Nephron progenitor cell (in vitro differentiated cells): ENCODE measurements at places on chromosomes 11 and 22.

GRCh38 chr11:121514432-121515334 lies 61.9 kb upstream of the SORL1-AS1 start:
- DNase-seq = no peak

DNA sequence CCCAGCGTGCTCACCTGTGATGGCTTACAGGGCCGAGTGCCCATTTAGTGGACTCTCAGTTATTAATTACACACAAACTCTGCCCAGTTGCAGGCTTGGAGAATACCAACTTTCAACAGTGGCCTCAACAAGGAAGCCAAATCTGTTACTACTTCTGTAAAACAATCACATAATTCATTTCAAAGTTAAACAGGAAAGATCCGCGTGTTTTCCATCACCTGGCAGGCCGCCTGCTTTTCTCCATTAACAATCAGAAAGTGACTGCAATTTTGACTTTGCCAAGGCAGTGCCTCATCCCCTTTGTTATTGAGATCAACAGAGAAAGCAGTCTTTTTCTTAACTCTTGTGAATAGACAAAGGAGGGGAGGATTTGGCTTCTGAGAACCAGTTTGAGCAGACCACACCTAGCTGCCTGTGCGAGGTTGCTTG lies 77.7 kb downstream of the BARX2 start:
- no peak for DNase-seq

GRCh38 chr11:75802021-75802912 lies 12.7 kb upstream of the UVRAG start:
- no peak for DNase-seq

DNA sequence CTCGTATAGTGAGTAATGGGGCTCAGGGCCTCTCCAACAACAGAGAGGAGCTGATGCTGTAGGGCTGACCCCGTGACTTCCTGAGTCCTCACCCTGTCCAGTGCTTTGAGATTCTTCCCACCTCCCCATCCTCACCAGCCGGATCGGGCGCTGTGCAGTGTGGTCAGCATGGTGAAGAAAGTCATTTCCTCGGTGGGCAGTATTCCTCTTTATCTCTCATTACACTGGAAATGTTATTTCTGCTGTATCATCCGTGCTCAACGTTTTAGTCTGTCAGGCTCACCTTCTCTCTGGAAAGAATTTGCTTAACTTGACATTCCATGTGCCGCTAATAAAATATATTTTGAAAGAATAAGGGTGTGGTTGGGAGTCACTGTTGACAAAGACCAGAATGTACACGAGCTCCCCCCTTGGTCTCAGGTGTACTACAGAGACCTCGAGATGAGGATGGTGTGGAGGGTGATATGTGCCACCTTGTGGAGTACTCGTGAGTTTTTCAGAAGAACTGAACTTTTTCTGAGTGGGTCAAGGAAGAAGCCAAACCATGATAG lies 25.7 kb upstream of the SCGB1A1 start:
- no peak for DNase-seq

DNA sequence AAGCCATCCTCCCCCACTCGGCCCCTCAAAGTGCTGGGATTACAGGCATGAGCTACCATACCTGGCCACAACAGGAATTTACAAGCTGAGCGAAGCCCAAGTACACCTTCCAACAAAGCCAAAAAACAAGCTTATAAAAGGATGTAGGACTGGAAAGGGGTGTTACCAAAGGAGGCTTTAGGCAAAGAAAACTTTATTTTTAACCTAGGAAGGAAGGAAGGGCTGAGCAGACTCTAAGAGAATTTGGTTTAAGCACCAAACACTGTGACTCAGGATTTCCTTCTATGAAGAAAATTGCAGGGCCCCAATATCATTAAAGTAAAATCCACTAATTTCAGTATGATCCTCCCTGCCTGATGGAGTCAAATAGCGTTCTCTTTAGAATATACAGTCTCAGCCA lies 12.1 kb downstream of the DENND5A start:
- DNase-seq = no peak

- no peak for DNase-seq
Measured at GRCh38 chr11:90250970-90251369, 28.1 kb upstream of the CHORDC1 start.

DNA sequence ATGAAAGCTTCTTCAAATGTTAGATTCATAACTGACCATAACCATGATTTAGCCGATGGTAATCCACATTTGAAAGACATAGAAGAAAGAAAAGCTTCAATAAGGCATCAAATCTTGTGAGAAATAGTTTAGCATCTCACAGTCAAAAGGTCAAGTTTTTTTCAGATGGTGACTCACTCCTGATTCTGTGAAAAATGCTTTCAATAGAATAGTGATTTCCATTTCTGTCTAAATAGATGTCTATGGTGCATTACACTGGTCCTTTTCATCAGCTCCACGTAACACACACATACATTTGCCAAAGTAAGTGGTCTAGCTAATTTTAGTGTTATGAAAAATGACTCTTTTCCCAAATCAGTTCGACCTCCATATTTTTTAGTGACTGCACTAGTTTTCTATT lies 139.2 kb downstream of the LRRC4C start:
- DNase-seq = no peak
